ENCODE measurements at places on chromosomes 2 and 18.

- DNase-seq = no peak
Measured at GRCh38 chr2:100888601-100889000, 68.7 kb downstream of the NPAS2 start.

DNA sequence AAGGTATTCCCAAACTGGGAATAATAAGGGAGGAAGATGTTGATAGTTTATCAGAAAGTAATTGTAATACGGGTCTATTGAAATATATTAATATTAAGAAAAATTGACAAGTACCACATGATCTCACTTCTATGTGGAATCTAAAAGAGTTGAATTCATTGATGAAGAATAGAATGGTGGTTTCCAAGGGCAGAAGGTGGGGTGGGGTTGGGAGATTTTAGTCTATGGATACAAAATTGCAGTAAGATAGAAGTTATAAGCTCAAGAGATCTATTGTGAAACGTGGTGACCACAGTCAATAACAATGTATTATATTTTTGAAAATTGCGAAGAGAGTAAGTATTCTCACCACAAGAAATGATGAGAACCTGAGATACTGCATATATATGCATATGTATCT lies 38.9 kb downstream of the COL3A1 start:
- no peak for DNase-seq

DNA sequence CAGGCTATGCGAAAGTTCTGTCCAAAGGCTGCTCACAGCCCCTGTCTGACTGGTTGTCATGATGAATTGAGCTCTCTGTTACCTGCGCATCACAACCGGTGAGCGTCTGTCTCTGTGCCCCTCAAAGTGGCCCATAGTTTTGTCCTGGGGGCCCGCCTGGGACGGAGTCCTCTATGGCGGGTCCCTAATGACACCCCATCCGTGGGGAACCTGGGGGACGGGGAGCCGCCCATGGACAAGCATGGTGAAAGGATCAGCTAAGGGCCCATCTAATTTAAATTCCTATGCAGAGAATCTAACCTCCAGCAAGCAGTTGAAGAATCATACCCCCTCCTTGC lies 473 bp downstream of the ELMOD3 start:
- no peak for DNase-seq

DNA sequence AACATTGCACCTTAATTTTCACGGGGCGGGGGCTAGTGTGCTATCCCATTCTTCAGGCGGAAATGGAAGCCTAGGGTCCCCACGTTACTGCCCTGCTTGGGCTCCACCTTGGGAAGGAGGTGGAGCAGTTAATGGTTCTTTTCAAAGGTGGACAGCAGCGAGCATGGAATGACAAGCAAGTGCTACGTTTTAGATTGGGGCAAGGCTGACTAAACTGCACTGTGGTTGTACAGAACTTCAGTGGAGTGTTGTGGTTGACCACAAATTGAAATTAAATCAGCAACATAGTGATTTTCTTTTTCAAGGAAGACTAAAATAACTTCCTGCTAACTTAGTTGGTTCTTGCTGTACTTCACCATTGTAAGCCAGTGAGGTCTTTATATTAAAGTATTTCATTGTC lies 47.0 kb downstream of the CHRNA1 start:
- DNase-seq = no peak

DNA sequence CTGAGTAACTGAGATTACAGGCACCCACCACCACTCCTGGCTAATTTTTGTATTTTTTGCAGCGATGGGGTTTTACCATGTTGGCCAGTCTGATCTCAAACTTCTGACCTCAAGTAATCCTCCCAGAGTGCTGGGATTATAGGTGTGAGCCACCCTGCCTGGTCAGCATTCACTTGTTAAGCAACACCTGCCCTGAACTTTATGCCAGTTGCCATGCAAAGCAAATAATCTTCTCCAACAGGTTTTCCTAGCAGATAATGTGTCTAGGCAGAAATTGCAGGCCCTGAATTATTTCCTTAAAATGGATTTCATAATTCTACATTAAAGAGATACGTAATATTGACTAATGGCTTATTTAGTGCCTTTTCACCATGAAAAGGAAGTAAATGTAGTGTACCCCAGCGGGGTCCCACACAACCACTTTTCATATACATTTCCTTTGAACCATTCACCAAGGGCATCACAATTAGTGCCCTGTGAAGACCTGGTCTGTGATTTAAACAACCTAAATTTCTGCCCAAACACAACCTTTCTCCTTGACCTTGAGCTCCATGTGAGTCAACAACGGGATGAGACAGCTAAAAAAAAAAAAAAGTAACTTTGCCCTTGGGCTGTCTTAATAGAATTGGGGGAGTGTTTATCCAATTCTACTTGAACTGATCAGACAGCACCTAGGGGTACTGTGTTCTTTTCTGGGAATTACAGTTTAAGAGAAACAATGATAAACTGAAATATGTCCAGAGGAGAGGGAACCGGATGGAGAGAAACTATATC lies 41.6 kb downstream of the EEF1B2 start:
- no peak for DNase-seq

DNA sequence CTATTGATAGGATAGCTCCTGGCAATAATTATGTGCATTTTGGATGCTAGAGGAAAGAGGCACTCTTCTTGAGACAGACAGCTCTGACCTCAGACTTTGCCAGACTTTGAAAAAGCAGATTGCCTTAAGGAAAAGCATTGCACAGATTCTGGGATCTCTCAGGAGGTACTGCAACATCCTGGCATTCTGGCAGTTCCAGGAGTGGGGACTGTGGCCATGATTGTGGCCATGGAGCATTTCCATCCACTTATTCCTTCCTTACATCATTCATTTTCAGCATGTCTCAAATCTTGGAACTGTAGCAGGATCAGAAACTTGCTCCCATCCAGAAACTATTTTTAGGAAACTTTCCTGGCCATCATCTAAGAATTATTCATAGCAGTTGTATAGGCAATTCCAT lies 144.9 kb upstream of the FOSL2 start:
- DNase-seq = no peak

DNA sequence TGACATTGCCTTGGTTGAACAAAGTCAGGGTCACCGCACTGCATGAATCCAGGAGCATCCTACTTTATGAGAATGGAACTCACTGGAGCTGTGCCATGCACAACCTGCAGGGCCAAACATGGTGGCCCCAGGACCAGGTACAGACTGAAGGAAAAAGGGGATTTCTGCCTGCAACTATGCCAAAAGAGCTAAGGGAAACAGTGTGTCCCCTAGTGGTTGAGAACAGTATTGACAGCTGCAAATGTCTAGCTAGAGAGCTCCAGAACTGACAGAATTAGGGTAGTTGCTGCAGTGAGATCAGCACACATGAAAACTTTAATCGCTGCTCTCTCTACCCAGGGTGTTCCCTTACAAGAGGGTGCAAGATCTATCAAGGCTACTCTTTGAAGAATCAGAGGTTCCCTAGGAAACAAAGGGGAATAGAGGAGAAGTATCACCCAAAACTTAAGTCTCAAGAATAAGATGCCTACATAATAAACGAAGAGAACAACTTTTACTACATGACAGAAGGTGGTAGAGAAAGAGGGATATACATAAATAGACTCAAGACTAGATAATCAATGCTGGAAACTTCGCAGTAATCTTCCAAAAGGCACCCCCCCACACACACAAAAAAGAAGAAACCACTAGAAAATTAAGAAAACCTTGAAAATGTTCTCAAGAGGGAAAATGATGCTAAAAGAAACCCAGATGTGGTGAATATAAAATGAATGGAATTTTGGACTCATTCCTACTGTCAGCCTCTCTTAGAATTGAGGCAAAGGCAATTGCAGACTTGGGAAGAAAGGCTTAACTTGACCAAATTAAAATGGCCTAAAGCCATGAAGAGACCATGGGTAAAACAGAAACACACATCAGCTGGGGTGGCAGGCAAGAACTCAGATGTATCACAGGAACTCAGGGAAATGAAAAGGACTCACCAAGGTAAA lies 43.6 kb upstream of the IHH start:
- peak; percentile 41 for DNase-seq

DNA sequence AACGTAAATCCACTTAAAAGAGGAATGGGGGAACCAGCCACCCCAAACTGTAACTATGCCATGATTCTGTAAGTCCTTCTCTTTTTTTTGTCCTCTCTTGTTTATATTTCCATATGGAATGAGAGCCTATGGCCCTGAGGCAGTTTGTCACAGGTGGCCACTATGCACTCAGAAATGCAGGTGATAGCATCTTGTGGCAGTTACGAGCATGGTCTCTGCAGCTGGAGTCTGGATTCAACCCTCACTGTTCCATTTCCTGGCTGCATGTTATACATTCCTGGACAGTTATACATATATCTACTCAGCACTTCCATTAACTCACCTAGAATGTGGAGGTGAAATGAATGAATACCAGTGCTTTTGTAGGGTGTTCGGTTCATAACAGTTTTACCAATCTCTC lies 291.5 kb upstream of the FANCL start:
- no peak for DNase-seq

Data from WTC11 (cell line).